ENCODE measurements at places on chromosomes 5 and 9. TPM values are rescaled to one million over a fixed set of nuclear protein-coding genes. Genes with fewer than 3 reads are reported as not detected.

GRCh38 chr5:61450493-61451279, 118.6 kb downstream of the ZSWIM6 start:
- H3K36me3 ChIP-seq = no peaks in the 10 kb centered on the region
- H3K4me3 ChIP-seq = no peak overlapping the region
- no peaks in the 10 kb centered on the region for H3K27me3 ChIP-seq
- H3K4me1 ChIP-seq = no peaks in the 10 kb centered on the region
- DNase-seq = no peak

The TAF1L gene
- total RNA-seq = 0.02 TPM

DNA sequence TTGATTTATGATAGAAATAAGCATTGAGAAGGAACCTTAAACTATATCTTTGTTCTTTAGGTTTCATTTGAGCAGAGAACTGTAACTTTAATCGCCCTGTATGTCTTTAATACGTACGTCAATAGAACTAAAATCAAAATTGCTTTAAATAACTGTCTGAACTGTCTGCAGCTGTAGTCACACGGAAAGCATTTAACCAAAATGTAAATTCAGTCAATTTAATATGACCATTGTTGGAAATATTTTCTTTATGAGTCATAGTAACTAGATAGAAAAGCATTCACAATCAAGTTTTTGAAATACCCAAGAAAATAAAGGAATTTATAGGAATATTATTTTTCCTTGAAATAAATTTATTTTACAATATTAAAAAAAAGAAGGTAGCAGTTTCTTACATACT, 157.1 kb upstream of the CDH6 start:
- H3K27ac ChIP-seq = no peak overlapping the region
- H3K27me3 ChIP-seq = no peaks in the 10 kb centered on the region
- no peaks in the 10 kb centered on the region for H3K4me1 ChIP-seq
- no peaks in the 10 kb centered on the region for H3K36me3 ChIP-seq
- no peak for DNase-seq

The IRX2 gene
- 0.07 TPM for total RNA-seq

The OTP gene
- 0.16 TPM for total RNA-seq

The PCDHAC1 gene
- not detected for total RNA-seq

The THOC3 gene
- total RNA-seq = 111 TPM

- H3K4me3 ChIP-seq = no peak overlapping the region
- H3K27ac ChIP-seq = no peak overlapping the region
- no peaks in the 10 kb centered on the region for H3K36me3 ChIP-seq
Measured at GRCh38 chr9:92480986-92481633, 1.2 kb downstream of the ASPN start.

The PTGDS gene
- total RNA-seq = 4.7 TPM

GRCh38 chr5:158435161-158435616, 576.2 kb upstream of the CLINT1 start:
- H3K4me3 ChIP-seq = no peak overlapping the region
- no peak overlapping the region for H3K27ac ChIP-seq

The IRF1 gene
- 12.3 TPM for total RNA-seq

DNA sequence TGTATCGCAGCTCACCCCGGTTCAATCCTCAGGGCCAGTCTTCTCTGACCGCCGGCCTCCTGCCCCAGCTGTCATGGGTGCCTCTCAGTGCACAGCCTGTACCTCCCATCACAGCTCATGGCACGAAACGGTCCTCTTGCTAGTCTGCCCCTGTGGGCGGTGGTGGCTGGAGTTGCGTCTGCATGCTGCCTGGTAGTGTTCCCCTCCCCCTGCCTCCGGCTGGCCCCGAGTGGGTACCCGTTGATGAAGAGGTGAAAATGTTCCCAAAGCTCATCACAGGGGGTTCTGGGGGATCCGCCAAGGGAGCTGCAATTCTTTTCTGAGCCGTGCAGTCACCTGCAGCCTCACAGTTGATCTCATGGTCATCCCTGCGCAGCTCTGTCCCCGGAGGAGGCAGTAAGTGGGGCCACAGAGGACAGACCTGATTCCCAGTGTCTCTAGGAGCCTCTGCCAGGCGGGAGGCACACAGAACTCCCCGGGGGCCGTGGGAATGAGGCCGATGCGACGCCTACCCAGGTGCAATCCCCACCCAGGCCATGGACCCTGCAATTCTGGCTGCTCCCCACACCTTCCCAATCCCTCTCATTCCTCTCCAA, 34.7 kb upstream of the FIBCD1 start:
- peak; percentile 62 for DNase-seq
- H3K36me3 ChIP-seq = no peaks in the 10 kb centered on the region
- H3K27me3 ChIP-seq = peaks cover 98% of the 10 kb centered on the region
- no peaks in the 10 kb centered on the region for H3K4me1 ChIP-seq

The ANKRD18B gene
- total RNA-seq = 3.3 TPM

The SEMA6A gene
- total RNA-seq = 0.42 TPM

GRCh38 chr5:33969572-33970452, 14.7 kb downstream of the SLC45A2 start:
- no peaks in the 10 kb centered on the region for H3K36me3 ChIP-seq
- H3K27me3 ChIP-seq = peaks cover 10% of the 10 kb centered on the region
- H3K4me1 ChIP-seq = no peaks in the 10 kb centered on the region
- H3K27ac ChIP-seq = no peak overlapping the region

- no peak overlapping the region for H3K4me3 ChIP-seq
- H3K27ac ChIP-seq = no peak overlapping the region
- no peaks in the 10 kb centered on the region for H3K27me3 ChIP-seq
- H3K4me1 ChIP-seq = no peaks in the 10 kb centered on the region
Measured at GRCh38 chr5:112121258-112121657, 297.8 kb downstream of the EPB41L4A start.

The SLC6A18 gene
- total RNA-seq = not detected

The SLC6A7 gene
- not detected for total RNA-seq

- H3K4me1 ChIP-seq = no peaks in the 10 kb centered on the region
- no peaks in the 10 kb centered on the region for H3K36me3 ChIP-seq
- H3K4me3 ChIP-seq = no peak overlapping the region
- no peak for DNase-seq
- H3K27ac ChIP-seq = no peak overlapping the region
Measured at GRCh38 chr9:84754881-84755280, 85.4 kb downstream of the NTRK2 start.

The GDA gene
- 14.6 TPM for total RNA-seq

GRCh38 chr9:95055851-95056551, 261.5 kb downstream of the FANCC start:
- peaks cover 3% of the 10 kb centered on the region for H3K4me1 ChIP-seq
- no peak overlapping the region for H3K4me3 ChIP-seq
- no peaks in the 10 kb centered on the region for H3K36me3 ChIP-seq
- no peak for DNase-seq
- H3K27me3 ChIP-seq = no peaks in the 10 kb centered on the region

The ZNF608 gene
- total RNA-seq = 1.5 TPM

- no peaks in the 10 kb centered on the region for H3K4me1 ChIP-seq
- H3K27me3 ChIP-seq = no peaks in the 10 kb centered on the region
- H3K4me3 ChIP-seq = no peak overlapping the region
- H3K27ac ChIP-seq = no peak overlapping the region
- no peaks in the 10 kb centered on the region for H3K36me3 ChIP-seq
Measured at GRCh38 chr5:15549961-15550360, 50.0 kb downstream of the FBXL7 start.

- no peak overlapping the region for H3K4me3 ChIP-seq
- peak; percentile 7 for DNase-seq
- H3K36me3 ChIP-seq = peaks cover 20% of the 10 kb centered on the region
- no peaks in the 10 kb centered on the region for H3K27me3 ChIP-seq
- no peak overlapping the region for H3K27ac ChIP-seq
Measured at GRCh38 chr5:64759960-64760660, 8.4 kb downstream of the SREK1IP1 start.

DNA sequence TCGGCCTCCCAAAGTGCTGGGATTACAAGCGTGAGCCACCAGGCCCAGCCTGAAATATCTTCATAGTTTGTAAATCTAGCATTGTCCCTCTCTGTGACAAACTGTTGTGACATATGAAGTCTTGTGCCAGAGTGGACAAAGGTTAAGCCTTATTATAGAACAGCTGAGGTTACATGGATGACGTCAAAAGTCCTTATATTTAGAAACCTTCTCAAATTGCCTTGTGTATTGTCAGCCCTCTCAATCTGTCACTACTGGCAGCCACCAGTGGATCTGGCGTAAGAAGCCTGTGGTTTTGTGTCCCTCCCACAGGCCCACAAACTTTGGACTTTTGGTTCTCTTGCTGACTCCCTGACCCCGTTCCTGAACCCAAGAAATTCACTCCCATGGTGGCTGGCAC, 79.4 kb upstream of the CCDC112 start:
- no peak overlapping the region for H3K27ac ChIP-seq
- no peak for DNase-seq
- no peaks in the 10 kb centered on the region for H3K4me1 ChIP-seq
- no peak overlapping the region for H3K4me3 ChIP-seq
- H3K36me3 ChIP-seq = no peaks in the 10 kb centered on the region

GRCh38 chr5:132812781-132813598, at the start of gene SOWAHA:
SOWAHA (plus strand) TSS chr5:132813302; CDS start chr5:132813622, 320 bp downstream.
- H3K27ac ChIP-seq = no peak within 1 kb of the TSS
- DNase-seq = no peak

DNA sequence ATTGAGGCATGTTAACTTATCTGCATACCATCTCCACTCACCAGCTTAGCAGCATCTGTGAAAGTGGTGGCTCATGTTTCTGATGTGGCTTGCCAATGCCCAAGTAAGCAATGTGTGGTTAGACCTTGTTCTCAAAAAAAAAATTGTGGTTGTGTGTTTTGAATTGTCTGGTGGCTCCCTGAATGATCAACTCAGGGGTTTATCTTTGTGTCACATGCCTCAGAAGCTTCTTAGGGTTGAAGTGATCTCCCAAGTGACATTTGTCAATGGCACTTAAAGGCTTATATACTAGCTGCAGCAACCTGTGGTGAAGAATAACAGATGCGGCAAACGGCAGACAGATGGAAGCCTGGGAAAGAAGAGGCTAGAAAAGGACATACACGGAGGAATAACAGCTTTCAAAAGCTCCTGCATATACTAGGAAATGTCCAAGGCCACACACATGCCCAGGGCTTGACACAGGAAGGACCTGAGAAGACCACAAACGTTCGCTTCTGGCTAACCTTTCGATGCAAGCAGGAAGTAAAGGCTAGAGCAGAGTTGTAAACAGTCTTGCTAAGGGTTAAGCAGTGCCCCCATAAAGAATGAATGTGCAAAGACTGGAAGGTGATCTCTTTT, 42.2 kb upstream of the FSD1L start:
- peaks cover 10% of the 10 kb centered on the region for H3K27me3 ChIP-seq
- no peaks in the 10 kb centered on the region for H3K4me1 ChIP-seq
- no peaks in the 10 kb centered on the region for H3K36me3 ChIP-seq

DNA sequence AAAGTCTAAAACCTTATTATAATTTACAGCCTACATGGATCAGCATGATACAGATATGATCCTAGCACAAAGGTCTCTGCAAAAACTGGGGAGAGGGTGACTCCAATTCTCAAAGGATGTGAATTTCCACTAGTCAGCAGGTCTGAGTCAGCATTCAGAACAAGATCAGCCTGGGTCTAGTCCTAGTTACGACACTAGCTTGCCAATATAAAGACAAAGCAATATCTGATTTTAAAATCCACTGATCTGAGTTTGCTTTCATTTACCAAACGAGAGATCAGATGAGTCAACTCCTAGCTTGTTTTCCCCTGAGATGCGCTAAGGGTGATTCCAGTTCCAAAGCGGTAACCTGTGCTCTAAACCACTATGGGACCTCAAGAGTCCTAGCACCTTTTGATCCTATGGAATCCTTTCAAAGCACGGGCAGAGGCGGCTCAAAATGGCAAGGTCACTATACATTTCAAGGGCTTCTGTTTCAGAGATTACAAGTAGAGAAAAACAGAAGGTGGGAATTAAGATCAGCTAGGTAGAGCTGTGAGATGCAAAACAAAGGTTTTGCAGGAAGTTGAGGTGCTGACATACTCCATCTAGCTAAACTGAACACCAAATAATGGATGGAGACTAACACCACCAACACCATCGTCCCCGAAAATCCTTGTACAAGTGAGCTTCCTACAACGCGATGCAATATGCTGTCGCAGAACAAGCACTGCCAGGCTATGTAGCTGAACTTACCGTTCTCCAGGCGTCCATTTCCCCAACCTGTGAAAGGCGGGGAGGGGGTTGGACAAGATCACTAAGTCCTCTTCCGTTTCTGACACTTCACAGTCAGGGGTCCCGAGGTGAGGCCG, 906 bp downstream of the SLC25A51 start:
- H3K27me3 ChIP-seq = no peaks in the 10 kb centered on the region
- H3K4me1 ChIP-seq = peaks cover 32% of the 10 kb centered on the region
- DNase-seq = peak; percentile 65
- peaks cover 27% of the 10 kb centered on the region for H3K36me3 ChIP-seq

The CNTNAP3B gene
- 0.74 TPM for total RNA-seq

- H3K4me1 ChIP-seq = no peaks in the 10 kb centered on the region
- no peak overlapping the region for H3K4me3 ChIP-seq
- no peak for DNase-seq
- H3K36me3 ChIP-seq = no peaks in the 10 kb centered on the region
Measured at GRCh38 chr9:93230601-93231000, 46.7 kb downstream of the WNK2 start.
